Activated T-helper 1 cell treated with anti-CD3 and anti-CD28 coated beads, Interleukin-12 subunit alpha, Interleukin-12 subunit beta, Interleukin-2, Interleukin-4 antibody, amounts not matched to agents 30 ng/mL and 10 ng/mL and 1 ng/mL, durations not matched to agents 14 hours and 24 hours and 36 hours (primary cell): ENCODE measurements at places on chromosomes 4 and X. TPM values are rescaled to one million over a fixed set of nuclear protein-coding genes. Genes with fewer than 3 reads are reported as not detected.

DNA sequence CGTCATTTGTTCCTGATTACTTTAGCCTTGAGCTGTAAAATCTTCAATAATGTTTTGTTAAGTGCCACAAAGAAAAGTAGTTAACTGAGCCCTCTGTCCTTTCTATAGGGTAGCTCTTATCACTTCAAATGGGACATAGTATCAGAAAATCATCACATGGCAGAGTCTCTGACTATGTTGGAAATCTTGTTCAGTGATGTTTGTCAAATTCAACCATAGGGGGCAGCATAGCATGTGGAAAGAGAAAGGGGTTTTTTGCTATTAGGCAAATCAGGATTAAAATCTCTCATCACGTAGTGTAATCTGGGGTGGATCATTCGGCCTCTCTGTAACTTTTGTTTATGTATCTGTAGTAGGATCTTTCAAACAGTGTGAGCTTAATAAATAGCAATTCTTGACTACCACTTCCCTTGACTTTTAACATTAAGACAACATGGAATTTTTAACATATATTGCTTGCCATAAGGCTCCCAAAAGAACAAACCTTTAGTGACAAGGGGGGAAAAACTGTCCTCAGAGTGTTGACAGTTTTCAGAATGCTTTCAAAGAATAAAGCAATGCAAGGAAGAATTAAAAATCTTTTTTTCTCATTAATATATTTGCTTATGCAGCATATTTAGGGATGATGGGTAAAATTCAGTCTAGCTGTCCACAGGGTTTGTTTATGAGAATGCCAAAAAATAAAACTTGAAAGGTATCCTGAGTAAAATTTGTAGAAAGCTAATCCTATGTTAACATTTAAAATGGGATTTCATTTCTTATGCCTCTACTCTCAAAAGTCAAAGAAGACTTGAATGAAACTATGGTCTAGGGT, 127.2 kb downstream of the FBXW7 start:
- peaks cover 10% of the 10 kb centered on the region for H3K36me3 ChIP-seq
- no peak overlapping the region for H3K4me3 ChIP-seq
- peaks cover 18% of the 10 kb centered on the region for H3K4me1 ChIP-seq
- no peaks in the 10 kb centered on the region for H3K27me3 ChIP-seq
- H3K27ac ChIP-seq, result no peak overlapping the region

Gene MAGIX
- total RNA-seq, result 1.4 and 2.8 TPM in 2 replicates

Gene RBM46
- not detected in 2 replicates for total RNA-seq

DNA sequence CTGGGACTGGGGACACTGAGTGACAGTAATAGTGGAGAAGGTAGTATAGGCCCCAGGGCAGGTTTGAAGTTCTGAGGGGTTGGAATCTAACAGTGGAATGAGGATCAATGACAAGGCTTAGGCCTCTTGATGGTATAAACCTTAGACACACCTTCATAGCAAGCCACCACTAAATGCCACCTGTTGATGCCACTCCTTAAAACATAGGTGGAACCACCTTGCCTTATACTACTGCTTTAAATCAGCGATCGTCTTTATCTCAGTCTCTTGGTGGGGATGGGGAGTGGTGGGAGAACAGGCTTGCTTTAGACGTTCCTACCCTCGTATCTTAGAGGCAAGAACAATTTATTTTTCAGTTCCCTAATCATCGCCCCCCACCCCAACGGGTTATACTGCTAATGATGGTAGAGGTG, 1.2 kb downstream of the RAB33B start:
- peaks cover 65% of the 10 kb centered on the region for H3K4me1 ChIP-seq
- H3K27me3 ChIP-seq, result no peaks in the 10 kb centered on the region
- H3K36me3 ChIP-seq, result peaks cover 6% of the 10 kb centered on the region
- peak overlapping the region; percentile 89 for H3K27ac ChIP-seq
- DNase-seq, result no peak

- H3K4me3 ChIP-seq, result no peak overlapping the region
Observed at GRCh38 chrX:119168104-119168503, 40.5 kb upstream of the KIAA1210 start.

- no peak overlapping the region for H3K4me3 ChIP-seq
- DNase-seq, result no peak
- no peak overlapping the region for H3K27ac ChIP-seq
- no peaks in the 10 kb centered on the region for H3K36me3 ChIP-seq
Observed at GRCh38 chr4:186307497-186307896, 41.5 kb downstream of the F11 start.

- H3K36me3 ChIP-seq, result no peaks in the 10 kb centered on the region
- no peak overlapping the region for H3K27ac ChIP-seq
- H3K4me3 ChIP-seq, result no peak overlapping the region
- H3K4me1 ChIP-seq, result no peaks in the 10 kb centered on the region
Observed at GRCh38 chr4:125594056-125594602, 279.4 kb downstream of the FAT4 start.

GRCh38 chr4:52945326-52945898, 83.3 kb downstream of the RASL11B start:
- DNase-seq, result no peak
- H3K27me3 ChIP-seq, result peaks cover 4% of the 10 kb centered on the region
- no peaks in the 10 kb centered on the region for H3K4me1 ChIP-seq
- H3K27ac ChIP-seq, result no peak overlapping the region
- H3K4me3 ChIP-seq, result no peak overlapping the region
- H3K36me3 ChIP-seq, result no peaks in the 10 kb centered on the region

DNA sequence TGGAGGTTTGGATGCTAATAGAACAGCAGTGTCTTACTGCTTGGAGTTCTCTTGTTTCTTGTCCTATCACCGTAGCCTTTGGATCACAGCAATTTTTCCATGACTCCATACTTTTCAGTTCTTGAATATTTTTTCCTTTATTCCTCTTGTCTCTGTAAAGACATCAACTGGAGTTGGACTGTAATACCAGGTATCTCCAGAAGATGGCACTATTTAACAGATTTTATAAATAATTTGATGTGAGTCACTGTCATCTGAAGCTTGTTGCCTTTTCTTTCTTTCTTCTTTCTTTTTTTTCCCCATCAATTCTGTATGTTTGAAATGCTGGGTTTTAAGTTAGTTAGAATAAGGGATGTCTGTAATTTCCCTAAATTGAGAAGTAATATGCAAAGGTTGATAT, 24.1 kb downstream of the HPRT1 start:
- H3K4me3 ChIP-seq, result no peak overlapping the region
- H3K27me3 ChIP-seq, result no peaks in the 10 kb centered on the region
- H3K36me3 ChIP-seq, result peaks cover 3% of the 10 kb centered on the region
- no peak overlapping the region for H3K27ac ChIP-seq

Gene GALNT7
- total RNA-seq, result 24.6 and 30.5 TPM in 2 replicates

DNA sequence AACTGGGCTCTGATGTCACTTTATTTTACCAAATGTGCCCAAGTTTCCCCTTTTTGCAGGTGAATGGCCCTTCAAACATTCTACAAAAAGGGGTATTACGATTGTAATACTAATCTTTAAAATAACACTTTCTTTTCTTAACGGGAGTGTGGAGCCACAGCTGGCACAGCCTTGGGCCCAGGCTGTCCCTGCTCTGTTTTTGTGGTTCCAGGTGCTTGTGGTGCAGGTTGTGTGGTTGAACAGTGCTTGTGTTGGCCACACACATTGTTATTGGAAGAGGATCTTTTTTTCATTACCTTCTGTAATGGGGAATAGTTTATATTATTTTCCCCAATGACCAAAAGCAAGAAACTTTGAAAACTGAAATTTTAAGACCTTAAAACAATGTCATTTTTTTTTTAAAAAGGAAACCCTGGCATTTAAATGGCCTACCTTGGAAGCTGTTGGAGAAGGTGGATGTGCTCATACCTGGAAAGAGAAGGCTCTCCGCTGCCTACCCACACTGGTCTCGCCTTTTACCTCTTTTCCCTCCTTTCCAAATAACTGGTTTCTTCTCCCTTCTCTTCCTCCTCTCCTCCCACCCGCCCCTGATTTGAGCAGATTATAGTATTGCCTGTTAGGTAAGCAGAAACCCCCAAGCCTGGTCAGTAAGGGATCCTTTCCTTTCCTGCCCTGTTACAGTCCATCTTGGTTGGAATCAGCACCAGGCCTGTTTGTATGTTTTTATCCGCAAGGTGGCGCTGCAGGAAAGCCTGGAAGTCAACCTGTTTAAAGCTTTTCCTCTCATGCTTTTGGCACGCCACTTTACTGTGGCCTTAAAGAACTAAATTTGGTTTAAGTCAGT, 28.6 kb downstream of the HADH start:
- no peak overlapping the region for H3K4me3 ChIP-seq
- H3K4me1 ChIP-seq, result peaks cover 16% of the 10 kb centered on the region
- H3K36me3 ChIP-seq, result peaks cover 26% of the 10 kb centered on the region
- peak overlapping the region; percentile 4 for H3K27ac ChIP-seq
- peak; percentile 69 for DNase-seq
- no peaks in the 10 kb centered on the region for H3K27me3 ChIP-seq

- no peak for DNase-seq
- H3K4me1 ChIP-seq, result peaks cover 4% of the 10 kb centered on the region
- peaks cover 21% of the 10 kb centered on the region for H3K27me3 ChIP-seq
- H3K27ac ChIP-seq, result no peak overlapping the region
Observed at GRCh38 chr4:139851133-139851532, 185.5 kb downstream of the MGST2 start.

DNA sequence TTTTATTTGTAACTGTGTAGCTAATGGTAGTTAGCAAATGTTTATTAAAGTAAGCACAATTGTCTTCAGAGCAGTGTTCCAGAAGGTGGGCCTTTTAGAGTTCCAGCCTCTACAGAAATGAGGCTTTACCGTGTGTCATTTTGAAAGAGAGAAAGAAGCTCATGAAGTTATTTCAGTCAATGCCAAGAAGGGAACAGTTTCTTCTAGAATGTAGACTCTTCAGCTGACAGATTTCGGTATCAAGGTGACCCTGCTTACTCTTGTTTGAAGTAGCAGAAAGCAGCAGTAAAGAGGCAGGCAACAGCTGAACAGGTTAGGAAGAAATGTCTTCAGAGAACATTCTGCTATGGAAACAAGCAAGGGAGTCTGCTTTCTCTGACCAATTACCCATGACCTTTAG, 93.6 kb downstream of the TASL start:
- no peaks in the 10 kb centered on the region for H3K4me1 ChIP-seq
- no peaks in the 10 kb centered on the region for H3K36me3 ChIP-seq

GRCh38 chrX:79645749-79646148, 278.6 kb upstream of the ITM2A start:
- H3K27me3 ChIP-seq, result peaks cover 2% of the 10 kb centered on the region
- no peak overlapping the region for H3K27ac ChIP-seq
- H3K36me3 ChIP-seq, result no peaks in the 10 kb centered on the region
- H3K4me3 ChIP-seq, result no peak overlapping the region
- no peaks in the 10 kb centered on the region for H3K4me1 ChIP-seq
